ENCODE measurements at places on chromosomes 5 and 9.
A peak's percentile ranks its signal among the peaks of the same experiment; 100 is the strongest.

- DNase-seq = no peak
Measured at GRCh38 chr9:8244505-8245092, 445.0 kb upstream of the DMAC1 start.

- DNase-seq = peak; percentile 63
Measured at GRCh38 chr9:73869264-73869663, 627.9 kb upstream of the RORB start.

- DNase-seq = no peak
Measured at GRCh38 chr9:88814577-88814976, 176.7 kb upstream of the S1PR3 start.

GRCh38 chr9:124479947-124480620 lies 27.1 kb downstream of the NR5A1 start:
- no peak for DNase-seq

DNA sequence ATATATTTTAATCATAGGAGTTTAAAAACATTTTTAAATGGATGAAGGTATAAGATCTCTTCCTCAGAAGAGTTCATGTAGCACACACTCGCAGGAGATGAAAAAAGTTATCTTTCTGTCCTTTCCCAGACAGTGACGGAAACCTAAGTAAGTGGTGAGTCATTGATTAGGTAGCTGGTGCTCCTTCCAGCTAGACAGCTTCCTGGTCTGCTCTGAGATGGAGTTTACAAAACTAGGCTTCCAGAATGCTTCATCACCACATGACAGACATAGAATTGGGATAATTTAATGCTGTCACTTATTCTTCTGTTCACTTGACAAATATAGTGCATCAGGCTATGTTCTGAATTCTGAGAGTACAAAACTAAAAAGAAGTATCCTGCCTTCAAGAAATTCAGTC lies 2393.0 kb upstream of the C9orf72 start:
- DNase-seq = no peak

GRCh38 chr5:112390327-112390726 lies 28.8 kb downstream of the EPB41L4A start:
- no peak for DNase-seq

DNA sequence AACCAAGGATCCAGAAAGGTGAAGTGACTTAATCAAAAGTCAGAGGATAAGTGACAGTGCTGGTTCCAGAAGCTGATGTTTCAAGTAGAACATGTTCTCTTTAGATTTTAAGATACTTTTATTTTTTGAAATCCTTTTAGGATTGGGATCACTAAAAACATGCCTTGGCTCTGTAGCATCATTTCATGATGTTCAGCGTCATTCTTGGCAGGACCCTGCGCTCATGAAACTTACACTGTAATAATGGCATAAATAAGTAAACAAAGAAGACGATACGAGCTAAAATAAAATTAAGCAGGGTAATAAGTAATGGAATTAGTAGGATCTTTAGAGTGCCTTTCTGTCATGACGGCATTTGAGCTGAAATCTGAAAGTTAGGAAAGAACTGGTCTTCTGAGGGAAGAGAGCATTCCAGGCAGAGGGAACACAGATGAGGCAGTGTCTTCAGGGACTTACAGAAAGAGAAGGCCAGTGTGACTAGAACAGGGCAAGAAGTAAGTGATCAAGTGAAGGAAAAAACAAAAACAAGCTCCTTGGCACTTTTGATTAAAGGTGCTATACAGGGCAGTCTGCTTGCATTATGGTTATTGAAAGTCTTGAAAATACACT lies 19.9 kb downstream of the CTNNA1 start:
- no peak for DNase-seq

Data from activated CD4-positive, alpha-beta T cell treated with anti-CD3 and anti-CD28 coated beads, Interleukin-2, amount 50 U/mL, for 16 hours (primary cell).